ENCODE measurements at places on chromosomes 5 and 9.

- no peak for DNase-seq
Measured at GRCh38 chr5:179452356-179453230, 97.8 kb upstream of the RUFY1 start.

DNA sequence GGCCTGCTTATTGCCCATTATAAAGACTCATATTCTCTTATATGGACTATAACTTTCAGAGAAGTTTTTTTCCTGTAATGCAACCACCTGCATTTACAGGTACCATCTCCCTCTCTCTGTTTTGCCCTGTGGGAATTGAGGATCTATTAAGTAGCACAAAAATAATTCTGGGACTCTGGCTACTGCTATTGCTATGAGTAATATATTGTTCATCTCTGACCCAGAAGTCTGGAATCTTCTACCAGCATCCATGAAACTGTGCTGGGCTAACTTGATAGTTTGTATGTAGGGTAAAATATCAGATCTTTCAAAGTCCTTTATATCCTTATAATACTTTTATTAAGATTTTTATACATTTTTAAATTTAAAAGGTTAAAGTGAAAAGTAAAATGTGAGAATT is 607.2 kb downstream of the EFNA5 start:
- no peak for DNase-seq

DNA sequence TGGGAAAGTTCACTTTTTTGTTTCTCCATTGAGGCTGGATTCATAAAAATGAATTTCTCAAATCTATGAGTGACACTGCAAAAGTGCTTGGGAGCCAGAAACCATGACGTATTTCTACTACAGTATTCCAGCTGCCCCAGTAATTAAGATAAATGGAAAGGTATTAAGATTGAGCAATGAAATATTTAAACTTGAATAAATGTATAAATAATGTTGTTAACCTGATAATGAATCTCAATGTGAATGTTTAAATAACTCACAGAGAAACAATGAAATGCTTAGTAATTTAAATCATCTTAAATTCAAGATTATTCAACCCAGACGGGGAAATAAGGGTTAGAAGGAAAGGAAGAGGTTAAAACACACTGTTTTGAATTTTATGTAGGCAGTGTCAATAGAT is 11.2 kb upstream of the SRP19 start:
- no peak for DNase-seq

GRCh38 chr5:123585871-123586270 is 73.9 kb downstream of the CSNK1G3 start:
- no peak for DNase-seq

GRCh38 chr9:90838581-90839154 is 37.0 kb downstream of the SYK start:
- no peak for DNase-seq

DNA sequence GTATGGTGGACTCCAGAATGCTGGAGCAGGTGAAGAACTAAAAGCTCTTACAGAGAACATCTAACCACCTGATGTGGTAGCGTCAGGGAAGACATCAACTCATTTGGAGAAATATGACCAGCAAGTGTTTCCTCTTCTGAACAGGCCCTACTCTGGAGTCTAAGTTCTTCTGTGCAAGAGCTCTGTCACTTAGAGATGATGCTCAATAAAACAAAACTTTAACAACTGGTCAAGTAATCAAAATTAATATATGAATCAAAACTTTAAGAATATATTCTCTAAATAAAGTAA is 85.8 kb downstream of the CYFIP2 start:
- no peak for DNase-seq

DNA sequence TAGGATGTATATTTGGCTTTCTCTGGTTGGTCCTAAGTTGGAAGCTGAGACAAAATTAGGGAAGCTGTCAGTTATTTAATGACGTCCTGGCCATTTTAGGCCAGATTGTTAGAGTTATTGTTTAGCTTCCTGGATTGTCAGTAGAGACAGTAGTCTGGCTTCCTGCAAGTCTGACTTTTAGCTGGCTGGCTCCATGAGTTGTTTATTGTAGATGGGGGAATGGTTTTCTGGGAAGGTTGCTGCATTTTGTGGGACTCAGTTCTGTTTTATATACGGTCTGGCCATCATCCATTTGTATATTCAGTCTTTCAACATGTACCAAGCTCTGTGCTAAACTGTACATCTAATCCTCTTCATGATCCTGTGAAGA is 68.3 kb downstream of the SGCD start:
- DNase-seq: no peak

DNA sequence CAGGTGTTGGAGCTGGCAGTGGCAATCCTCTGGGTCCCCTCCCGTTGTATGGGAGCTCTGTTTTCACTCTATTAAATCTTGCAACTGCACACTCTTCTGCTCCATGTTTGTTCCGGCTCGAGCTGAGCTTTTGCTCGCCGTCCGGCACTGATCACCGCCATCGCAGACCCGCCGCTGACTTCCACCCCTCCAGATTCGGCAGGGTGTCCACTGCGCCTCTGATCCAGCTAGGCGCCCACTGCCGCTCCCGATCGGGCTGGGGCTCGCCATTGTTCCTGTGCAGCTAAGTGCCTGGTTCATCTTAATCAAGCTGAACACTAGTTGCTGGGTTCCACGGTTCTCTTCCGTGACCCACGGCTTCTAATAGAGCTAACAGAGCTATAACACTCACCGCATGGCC is 23.2 kb downstream of the ANKH start:
- DNase-seq: no peak

DNA sequence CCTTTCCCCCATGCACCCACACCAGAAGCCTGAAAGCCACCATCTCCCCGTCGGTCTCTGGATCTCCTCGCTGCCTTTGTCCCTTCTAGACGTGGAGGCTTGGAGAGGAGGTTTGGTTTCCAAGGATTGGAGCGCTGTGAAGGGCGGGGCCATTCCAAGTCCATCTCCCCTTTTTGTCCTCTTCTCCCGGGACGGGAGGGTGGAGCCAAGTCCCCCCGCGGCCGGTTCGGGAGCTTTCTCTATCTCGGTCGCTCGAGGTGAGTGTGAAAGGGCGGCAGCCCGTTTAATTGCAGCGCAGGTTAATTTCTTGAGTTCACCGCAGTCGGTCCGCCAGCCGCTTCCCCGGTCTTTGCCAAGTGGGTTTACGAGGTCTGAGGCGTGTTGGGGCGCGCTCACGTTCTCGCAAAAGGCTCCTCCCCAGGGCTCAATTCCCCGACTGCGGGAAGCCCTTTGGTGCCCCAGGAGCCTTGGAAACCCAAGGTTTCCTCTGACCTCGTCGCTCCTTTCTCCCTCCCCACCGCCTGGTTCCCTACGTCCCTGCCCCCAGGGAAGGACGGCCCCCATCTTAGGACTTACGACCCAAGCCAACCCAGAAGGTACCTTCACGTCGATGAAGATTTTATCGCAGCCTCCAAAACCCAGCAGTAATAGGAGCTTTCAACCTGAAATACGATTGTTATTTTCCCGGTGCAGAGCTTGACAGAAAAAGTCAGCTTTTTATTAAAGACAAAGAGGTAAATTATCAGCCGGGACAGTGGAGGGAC is 2.8 kb upstream of the ZNF462 start:
- DNase-seq: peak; percentile 15

DNA sequence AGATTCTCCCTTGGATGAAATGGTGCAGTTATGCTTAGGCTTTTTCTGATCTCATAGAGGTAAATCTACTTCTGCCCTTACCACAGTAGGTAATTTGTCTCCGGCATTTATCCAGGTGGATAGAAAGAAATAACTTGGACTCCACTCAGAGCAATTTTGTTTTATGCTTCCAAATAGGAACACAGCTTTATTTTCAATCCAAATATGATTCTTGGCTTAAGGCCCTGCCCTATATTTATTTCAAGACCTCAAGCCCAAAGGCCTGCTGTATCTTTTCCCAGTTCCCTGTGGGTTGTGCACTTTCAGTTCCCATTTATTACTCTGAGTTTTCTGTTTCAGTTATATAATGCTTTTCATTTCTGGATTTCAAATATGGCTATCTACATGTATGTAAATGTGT is 274.2 kb upstream of the SMC2 start:
- no peak for DNase-seq

GRCh38 chr5:14675865-14676300 is 11.4 kb downstream of the OTULIN start:
- no peak for DNase-seq

Measured in BE2C (cell line).